ENCODE measurements at places on chromosomes 2 and 18.
A peak's percentile ranks its signal among the peaks of the same experiment; 100 is the strongest.

DNA sequence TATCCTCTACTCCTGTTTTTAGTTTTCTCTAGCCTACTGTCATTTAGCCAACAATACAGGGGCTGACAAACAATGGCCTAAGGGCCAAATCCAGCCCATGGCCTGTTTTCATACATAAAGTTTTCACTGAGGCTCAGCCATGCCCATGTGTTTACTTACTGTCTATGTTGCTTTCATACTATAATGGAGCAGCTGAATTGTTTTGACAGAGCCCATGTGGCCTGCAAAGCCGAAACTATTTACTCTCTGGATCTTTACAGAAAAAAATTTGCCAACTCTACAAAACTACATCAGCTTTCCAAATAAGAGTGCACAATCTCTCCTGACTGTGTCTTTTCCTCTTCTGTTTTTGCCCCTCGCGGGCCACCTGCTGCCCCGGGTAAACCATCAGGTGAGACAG lies 24.0 kb downstream of the LGALSL start:
- no peak for DNase-seq

GRCh38 chr18:70373042-70373519 lies 84.2 kb downstream of the SOCS6 start:
- no peak for DNase-seq

DNA sequence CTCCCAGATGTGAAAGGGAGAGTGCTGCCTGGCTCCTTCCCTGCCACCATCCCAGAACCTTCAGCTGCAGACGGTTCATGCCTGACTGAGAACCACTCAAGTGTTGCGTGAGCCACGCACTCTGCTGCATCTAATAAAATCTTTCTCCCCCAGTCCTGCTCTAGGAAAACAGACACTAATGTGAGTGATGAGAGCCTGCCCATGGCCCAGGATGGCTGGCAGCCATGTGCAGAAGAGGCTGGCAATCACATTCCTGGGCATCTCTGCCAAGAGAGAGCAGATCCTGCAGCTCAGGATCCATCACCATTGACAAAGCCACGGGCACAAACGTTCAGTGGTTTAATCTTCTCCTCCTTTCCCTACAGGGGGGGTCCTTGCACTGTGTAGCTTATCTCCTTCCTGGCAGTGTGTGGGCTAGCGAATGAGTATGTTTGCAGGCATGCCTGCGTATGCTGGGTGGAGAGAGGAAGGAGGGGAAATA lies 477.5 kb downstream of the SLC4A3 start:
- no peak for DNase-seq

- no peak for DNase-seq
These were observed 2.6 kb downstream of the GTF3C2 start for GRCh38 chr2:27353762-27354596.

GRCh38 chr2:194343167-194343566 lies 1313.9 kb upstream of the SLC39A10 start:
- DNase-seq, result no peak

- no peak for DNase-seq
These were observed 449.5 kb upstream of the HNRNPA3 start for GRCh38 chr2:176763130-176763529.

- DNase-seq, result no peak
These were observed at the start of gene STPG4 for GRCh38 chr2:47155091-47155876. TSS of gene STPG4 (minus strand) at chr2:47155308. CDS start at chr2:47155251, 57 bp downstream.

DNA sequence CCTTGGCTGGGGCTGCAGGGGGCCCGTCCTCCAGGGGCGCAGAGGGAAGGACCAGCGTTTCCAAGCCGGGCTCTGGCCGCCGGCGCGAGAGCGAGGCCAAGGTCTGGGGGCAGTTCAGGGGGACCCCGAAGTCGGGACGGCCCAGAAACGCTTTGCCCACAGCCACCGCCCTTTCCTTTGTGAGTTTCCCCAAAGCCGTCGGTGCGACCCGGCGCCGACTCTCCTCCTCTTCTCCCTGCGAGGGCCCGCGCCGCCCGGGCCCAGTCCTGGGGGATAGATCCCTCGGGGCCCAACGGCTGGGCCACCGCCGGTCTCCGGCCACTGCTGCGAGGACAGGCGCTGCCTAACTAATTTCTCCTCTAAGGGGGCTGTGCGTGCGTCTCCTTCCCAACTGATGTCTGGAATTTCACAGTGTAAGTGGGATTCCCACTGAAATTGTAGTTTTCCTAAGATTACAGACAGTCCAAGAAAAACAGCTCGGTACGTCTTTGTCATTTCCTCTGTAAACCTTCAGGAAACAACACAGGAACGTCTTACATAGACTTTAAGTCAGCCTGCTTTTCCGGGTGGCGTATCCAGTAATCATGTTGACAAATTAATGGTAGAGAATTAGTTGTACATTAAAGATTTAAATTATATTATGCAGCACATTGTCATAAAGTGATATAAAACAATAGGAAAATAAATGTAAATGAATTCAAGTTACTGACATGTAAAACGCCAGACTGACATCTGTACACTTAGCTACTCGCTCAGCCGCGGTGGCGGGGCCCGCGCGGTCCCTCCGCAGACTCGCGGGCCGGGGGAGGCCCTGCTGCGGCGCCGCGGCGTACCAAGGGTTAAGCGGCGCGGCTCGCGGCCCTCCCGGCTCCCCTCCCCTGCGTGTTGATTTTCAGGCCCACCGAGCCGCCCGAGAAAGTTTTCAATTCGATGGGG lies 139.4 kb upstream of the SIX3 start:
- DNase-seq, result no peak

DNA sequence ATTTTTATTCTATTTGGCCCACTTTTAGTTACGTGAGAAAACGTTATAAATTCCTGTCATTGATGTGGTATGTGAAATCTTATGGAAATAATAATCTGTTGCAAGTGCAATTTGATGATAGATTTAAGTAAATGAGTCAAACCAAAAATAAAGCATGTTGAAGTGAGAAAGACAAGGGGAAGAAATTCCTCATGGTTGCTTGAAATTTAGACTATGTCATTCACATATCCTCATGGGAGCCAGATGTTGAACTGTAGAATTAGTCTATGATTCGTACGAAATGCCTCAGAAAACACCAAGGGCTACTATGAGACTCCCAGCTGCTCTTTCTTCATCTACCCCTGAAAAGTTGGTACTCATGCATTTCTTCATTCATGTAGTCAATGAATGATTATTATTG lies 55.7 kb downstream of the KLHL14 start:
- DNase-seq, result no peak

- peak; percentile 10 for DNase-seq
These were observed 50.8 kb downstream of the NCK2 start for GRCh38 chr2:105795575-105795934.

GRCh38 chr2:218194880-218195279 lies 22.1 kb upstream of the ARPC2 start:
- DNase-seq, result no peak

DNA sequence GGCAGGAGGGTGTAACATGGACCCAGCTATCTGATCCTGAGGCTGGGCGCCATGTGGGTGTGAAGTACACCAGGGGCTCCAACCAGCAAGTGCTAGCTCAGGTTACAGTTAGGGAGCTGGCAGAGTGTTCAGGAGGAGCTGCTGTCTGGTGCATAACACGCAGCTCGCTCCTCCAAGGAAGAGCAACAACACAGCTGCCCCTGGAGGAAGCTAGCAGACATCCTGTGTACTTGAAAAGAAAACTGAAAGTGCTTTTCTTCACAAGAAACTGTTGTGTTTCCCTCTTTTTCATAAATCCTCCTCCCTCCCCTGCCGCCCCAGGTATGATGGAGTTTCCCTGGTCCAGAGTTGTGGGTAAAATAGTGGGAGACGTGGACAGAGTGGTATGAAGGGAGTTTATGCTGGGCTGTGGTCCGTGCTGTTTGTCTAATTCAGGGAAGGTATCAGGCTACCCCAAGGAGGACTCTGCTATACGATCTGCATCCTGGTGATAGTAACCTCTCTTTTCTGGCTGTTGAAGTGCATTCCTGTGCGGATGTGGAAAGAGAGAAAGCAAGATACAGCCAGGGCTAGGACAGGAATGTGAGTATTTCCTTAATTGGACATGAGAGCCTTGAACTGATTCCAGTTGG lies 6.1 kb upstream of the LBH start:
- DNase-seq, result no peak

DNA sequence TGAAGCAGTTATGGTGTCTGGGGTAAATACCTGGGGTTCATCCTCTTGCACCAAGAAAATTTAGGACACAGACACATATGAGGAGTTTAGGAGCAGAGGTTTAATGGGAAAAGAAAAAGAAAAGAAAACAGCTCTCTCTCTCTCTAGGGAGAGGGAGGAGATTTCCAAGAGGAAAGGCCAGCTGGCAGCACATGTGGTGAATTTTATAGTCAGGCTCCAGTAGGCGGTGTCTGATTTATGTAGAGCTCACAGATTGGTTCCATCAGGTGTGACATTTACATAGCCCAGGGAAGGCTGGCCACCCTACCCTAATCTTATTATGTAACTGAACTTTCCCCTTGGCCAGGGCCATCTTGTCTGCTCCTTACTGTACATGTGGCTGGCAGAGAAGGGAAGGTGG lies 297.5 kb upstream of the RGPD4 start:
- peak; percentile 86 for DNase-seq

GRCh38 chr2:108229875-108230274 lies 9.9 kb upstream of the SULT1C3 start:
- no peak for DNase-seq

- no peak for DNase-seq
These were observed 23.6 kb downstream of the KCNE4 start for GRCh38 chr2:223075301-223076270.

- DNase-seq, result no peak
These were observed 29.4 kb upstream of the WDR75 start for GRCh38 chr2:189411860-189412259.

GRCh38 chr2:30385327-30385726 lies 61.7 kb upstream of the LCLAT1 start:
- no peak for DNase-seq

DNA sequence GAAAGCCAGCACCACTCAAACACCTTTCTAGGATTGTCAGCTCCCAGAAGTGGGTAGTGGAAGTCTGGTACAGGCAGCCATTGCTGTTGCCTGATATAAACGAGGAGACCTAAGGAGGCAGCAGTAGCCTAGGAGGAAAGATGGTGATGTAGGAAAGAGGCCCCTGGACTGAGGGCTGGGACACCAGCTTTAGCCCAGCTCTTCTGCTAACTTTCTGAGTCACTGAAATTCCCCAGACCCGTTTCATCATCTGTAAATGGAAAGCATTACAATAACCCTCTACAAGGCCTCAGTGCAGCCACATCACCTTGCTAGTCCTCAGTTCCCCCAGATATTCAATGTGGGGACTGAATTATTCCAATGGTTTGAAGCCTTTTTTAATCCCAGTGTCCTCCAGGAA lies 336.5 kb downstream of the TNS1 start:
- DNase-seq, result no peak

DNA sequence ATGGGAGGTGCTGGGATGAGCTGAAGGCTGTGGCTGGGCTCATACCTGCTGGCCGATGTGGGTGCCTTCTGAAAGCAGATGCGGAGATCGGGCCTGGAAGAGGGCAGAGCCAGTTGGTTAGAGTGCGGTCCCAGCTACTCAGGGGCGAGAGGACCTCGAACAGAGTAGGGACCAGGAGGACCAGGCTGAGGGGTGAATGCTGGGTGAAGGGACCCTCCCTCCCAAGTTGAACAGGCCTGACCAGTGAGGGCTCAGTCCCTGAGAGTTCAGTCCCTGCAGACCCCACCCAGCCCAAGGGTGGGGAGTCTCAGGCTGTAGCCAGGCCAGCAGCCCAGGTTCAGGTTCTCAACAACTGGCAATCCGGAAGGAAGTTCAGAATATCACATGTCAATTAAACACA lies 232.8 kb upstream of the HS6ST1 start:
- DNase-seq, result no peak

DNA sequence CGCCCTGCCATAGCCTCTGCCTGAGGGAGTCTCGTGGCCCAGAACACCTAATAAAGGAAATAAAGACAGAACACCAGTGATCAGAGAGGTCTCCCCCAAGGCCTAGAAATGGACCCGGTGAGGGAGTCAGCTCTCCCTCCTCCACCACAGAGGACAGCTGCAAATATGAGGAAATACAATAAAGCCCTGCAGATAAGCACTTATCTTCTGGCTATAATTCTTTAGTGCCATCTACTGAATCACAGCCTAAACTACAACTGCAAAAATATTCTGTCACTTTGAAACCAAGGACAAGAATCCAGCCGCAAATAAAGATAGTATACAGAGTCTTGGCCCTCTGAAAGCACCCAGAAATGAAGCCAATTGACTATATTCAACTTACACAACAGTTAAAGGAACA lies 42.4 kb upstream of the TACR1 start:
- DNase-seq, result no peak

GRCh38 chr2:226023383-226023782 lies 623.9 kb downstream of the NYAP2 start:
- no peak for DNase-seq

- no peak for DNase-seq
These were observed 182.1 kb downstream of the TWIST2 start for GRCh38 chr2:239029958-239030357.

DNA sequence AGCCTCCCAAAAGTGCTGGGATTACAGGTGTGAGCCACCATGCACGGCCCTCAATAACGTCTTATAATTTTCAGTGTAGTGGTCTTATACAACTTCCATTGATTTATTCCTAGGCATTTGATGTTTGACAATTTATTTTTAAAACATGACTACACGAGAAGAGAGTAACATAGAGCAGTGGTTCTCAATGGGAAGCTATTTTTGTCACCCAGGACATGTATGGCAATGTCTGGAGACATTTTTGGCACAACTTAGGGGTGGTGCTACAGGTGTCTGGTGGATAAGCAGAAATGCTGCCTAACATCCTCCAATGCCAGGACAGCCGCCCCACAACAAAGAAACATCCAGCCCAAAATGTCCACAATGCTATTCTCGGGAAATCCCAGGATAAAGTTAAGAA lies 12.7 kb upstream of the ANXA4 start:
- no peak for DNase-seq

DNA sequence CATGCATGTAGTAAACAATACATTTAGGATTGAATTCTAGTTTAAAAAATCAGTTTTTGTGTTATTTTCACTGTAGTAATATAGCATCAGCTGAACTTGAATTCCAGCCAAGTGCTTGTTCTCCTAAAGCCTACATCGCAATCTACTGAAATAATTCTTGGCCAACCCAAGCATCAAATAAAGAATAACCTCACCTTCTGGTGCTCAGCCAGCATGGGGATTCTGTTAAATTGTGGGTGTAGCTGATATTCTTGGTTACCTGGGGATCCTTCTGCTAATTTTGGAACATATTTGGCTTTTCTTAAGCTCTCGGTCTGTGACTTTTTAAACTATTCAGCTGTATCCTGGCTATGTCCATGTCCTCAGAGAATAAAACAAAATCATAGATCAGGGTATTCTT lies 248.8 kb downstream of the NRXN1 start:
- DNase-seq, result no peak

- no peak for DNase-seq
These were observed 40.3 kb downstream of the CLASP1 start for GRCh38 chr2:121608967-121609366.

Data from NCI-H2081 (cell line).